ENCODE measurements at places on chromosomes 3 and 15.

DNA sequence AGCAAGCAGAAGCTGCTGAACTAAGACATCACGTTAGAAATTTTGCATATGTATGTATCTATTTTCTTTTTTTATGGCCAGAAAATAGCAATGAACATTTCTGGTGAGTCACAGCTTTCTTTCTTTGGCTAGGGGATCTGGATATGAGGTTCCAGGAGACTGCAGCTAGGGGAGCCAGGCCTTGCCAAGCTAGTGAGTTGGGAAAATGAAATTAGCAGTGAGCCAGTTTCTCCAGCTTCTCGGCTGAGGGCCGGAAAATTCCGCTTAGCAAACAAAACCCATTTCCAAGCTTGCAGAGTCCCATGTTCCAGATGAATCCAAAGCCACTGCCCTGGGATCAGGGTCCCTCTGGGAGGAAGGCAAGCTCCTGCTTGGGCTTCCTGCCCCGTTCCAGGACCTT is 137.6 kb downstream of the SRGAP3 start:
- DNase-seq, result no peak

DNA sequence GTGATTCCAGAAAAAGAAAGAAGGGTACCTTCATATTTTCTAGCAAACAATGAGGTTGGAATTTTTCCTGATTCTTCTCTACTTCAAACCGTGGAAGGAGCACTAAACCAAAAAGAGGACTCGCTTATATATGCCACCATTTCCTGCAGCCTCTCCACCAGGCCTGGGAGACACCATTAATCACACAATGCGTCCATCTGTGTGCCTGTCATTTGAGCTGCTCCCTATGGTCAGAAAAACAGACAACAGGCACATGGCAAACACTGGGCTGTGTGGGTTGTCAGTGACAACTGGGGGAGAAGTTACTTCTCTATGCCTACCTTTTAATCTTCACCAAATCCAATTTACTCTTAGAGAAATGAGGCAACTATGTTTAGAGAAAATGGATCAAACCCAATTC is 71.9 kb downstream of the NR2F2 start:
- DNase-seq, result no peak

GRCh38 chr3:106083207-106083606 is 214.4 kb upstream of the CBLB start:
- DNase-seq, result no peak

DNA sequence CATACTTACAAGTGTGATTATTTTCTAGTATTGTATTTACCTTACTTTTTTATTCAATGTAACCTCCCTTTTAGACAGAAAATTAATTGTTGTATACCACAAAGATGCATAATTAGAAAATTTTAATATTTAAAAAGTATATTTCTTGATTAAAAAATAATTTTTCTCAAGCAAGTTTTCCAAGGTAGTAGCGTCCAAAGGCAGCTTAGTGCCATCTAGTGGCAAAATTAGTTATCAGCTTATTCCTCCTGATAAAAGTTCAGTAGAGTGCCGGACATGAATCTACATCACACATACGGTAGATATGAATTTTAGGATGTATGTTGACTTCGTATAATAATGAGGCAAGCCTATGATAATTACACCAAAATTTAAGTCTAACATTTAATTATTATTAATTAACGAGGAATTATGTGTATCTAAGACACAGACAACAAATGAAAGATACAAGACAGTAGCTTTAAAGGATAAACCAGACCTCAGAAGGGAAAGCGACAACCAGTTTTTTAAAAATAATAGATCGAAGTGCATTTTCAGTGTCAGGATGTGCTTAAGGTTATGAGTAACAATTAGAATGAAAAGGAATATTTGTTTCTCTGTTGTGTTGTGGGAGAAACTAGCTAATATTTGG is 405.9 kb downstream of the ROBO1 start:
- no peak for DNase-seq

GRCh38 chr3:153293265-153293664 is 131.2 kb downstream of the RAP2B start:
- no peak for DNase-seq

GRCh38 chr15:73660455-73660854 is 23.7 kb upstream of the CD276 start:
- DNase-seq, result no peak

GRCh38 chr3:101461451-101461850 is 51.6 kb downstream of the SENP7 start:
- DNase-seq, result no peak

GRCh38 chr3:116301422-116301821 is 143.9 kb downstream of the LSAMP start:
- DNase-seq, result no peak

GRCh38 chr15:64004056-64004455 is 42.2 kb downstream of the DAPK2 start:
- DNase-seq, result no peak

- DNase-seq, result no peak
Measured at GRCh38 chr3:124519591-124520194, 210.6 kb upstream of the UMPS start.

DNA sequence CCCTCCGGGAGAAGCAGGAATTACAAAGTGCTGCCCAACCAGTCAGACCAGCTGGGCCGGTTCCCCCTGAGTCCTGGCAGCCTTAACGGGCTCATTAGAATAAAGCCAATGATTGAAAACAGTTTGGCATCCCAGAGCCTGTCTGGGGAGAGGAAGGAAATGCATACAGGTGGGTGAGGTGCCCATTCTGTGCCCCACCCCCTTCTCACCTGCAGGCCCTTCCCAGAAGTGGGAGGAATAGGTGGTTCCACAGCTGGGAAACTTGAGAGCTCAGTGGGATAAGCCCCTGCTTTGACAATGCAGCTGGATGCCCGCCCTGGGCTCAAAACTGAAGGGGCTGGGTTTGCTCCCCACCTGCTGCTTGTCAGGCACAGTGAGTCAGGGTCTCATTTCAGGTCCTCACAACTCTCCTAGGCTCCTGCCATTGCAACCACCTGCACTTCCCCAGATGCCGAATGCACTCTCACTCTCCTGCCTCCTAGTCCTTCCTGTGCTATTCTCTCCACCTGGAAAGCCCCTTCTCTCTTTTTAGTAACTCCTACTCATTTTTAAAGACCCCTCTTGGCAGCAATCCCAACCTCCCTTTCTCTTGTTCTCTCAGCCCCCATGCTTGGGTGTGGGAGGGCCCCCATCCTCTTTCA is 5.5 kb upstream of the BUB1B start:
- no peak for DNase-seq

- no peak for DNase-seq
Measured at GRCh38 chr3:105759442-105760078, 109.3 kb downstream of the CBLB start.

- no peak for DNase-seq
Measured at GRCh38 chr3:13150624-13151023, 77.4 kb upstream of the IQSEC1 start.

- DNase-seq, result no peak
Measured at GRCh38 chr15:43086551-43086950, 19.3 kb downstream of the UBR1 start.

DNA sequence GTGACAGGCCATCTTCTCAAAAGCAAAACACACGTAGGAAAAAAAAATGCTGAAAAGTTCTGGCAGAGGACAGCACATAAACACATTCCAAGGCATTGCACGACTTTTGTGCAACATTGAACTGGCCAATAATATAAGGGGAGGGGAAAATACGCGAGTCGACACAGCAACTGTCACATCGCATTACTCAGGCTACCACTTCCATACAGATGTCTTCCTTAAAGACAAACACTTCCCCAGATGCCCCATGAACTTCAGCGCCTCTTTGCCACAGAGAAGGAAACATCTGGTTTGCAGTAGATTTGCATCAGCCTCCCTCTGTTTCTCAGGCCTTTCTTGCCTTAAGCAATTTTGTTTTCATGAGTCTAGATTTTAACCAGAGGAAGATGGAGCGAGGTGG is 144.4 kb upstream of the IGF1R start:
- no peak for DNase-seq

GRCh38 chr3:23738944-23739343 is 66.8 kb upstream of the UBE2E1 start:
- no peak for DNase-seq

GRCh38 chr3:186489507-186489906 is 54.7 kb downstream of the CRYGS start:
- no peak for DNase-seq

DNA sequence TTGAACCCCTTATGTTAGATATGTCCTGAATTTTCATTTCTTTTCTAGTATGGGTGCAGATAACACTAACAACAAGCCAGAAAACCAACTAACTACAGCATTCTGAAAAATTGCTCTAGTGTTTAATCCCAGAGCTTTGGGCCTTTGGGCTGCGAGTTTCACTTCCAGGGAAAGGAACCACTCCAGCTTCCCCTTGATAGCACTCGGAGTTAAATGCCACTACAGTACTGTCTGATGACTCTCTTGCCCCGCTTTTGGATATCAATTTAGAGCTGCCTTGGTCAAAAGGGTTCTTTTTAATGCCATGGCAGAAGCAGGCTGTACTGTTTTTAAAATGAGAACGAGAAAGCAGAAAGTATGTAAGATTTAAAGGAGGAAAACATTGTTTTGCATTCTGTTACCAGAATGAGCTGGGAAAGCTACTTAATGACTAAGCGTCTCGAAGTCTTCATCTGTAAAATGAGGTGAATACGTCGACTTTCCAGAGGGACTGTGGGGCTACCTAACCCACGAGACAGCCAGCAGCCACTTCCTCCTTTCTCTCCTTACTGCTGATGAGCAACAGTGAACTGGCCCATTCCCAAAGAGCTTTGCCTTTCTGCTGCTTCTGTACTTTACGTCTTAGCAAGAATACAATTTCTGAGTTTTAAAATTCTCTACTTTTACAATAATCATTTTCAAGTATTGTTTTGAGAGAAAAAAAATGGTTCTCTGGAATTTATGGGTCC is 299.3 kb upstream of the LYSMD4 start:
- DNase-seq, result no peak

GRCh38 chr3:158169091-158169491 is 59.2 kb downstream of the RSRC1 start:
- DNase-seq, result no peak

GRCh38 chr3:4478261-4478660 is 11.2 kb upstream of the SUMF1 start:
- DNase-seq, result no peak

- no peak for DNase-seq
Measured at GRCh38 chr3:195897081-195897852, 11.1 kb downstream of the TNK2 start.

- DNase-seq, result no peak
Measured at GRCh38 chr3:32155117-32155516, 48.7 kb downstream of the GPD1L start.

- DNase-seq, result no peak
Measured at GRCh38 chr3:55270976-55271375, 216.1 kb downstream of the WNT5A start.

DNA sequence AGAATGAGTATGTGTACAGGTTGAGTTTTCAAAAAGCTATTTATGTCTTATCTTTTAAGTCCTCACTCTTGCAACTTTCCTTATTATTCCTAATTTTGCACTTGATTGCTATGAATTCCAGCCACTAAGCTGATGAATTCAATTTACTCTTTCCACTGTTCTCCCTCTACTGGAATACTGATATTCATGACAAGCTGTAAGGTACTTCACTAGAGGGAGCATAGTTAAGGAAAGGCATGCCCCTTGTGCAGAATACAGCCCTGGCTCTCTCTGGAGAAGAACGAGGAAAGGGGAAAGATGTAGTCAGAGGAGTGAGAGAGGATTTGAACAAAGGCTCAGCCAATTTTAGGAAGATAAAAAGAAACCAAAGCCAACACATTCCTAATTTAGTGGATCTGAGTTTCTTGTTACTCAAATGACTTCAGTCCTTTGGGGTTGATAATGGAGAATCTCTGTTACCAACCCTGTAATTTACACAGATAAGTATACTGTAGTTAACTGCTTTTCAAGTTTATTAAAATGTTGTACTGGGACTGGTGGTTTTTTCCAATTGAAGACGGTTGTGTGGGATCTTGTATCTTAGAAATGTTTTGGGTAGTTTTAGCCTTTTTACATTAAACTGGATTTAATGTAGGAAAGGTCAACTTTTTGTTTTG is 4.0 kb downstream of the SCAANT1 start:
- no peak for DNase-seq

DNA sequence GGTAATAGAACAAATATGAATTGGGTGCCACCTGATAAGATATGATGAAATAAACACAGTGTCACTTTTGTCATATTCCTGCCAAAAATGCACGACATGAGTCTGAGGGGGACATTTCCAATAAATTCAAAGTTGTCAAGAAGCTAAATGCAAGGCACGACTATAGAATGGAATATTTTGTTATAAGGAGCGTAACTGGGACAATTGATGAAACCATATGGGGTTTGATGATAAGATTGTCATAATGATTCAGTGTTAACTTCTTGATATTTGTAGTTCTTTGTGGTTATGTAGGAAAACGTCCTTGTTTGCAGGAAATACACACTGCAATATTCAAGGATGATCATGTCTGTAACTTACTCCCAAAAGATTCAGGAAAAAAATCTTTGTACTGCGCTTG is 163.3 kb downstream of the MEX3B start:
- DNase-seq, result no peak

DNA sequence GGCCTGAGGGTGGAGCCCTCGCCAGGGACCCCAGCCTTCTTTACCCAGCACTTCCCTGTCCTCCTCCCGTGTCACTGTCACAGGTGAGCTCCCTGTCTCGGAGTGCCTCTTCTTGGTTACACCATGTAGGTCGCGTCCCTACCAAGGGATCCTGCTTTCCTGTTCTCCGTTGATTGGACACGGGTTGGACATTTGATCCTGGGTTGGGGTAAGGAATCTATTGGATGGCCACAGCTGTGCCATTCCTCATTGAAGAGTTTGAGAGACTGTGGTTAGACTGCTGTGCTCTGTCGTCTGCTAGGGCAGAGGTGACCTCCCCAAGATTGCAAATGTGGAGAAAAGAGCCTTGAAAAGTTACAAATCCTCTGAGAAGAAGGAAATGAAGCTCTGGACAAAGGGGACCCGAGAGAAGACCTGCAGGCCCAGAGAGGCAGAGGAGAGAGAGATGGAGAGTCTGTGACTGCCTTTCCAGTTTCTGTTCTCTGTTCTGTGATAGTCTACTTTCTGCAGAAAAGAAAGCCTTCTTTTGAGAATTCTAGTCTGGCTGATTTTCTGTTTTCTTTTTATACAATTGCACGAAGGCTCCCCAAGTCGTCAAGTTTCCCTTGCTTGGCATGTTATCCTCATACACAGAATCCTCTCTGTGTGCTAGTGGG is 325.7 kb upstream of the RGMA start:
- DNase-seq, result no peak

- DNase-seq, result no peak
Measured at GRCh38 chr3:4562595-4562994, 69.4 kb downstream of the ITPR1 start.

DNA sequence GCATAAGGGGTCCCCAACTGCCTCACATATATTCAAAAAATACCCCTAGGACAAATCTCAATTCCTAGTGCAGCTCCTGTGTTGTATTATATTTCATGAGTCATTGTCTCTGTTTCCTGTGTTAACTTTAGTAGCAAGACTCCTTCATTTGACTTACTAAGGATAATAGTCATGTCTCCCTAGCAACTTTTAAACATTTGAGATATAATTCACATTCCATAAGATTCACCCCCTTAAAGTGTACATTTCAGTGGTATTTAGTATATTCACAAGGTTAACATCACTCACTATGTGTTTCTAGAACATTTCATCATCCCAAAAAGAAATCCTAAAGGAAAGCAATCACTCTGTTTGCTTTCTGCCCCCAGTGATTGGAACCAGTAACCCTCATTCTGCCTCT is 121.3 kb upstream of the WNT7A start:
- no peak for DNase-seq

- DNase-seq, result no peak
Measured at GRCh38 chr3:1583044-1583443, 490.2 kb downstream of the CNTN6 start.

- DNase-seq, result no peak
Measured at GRCh38 chr3:37765591-37766488, 95.8 kb upstream of the CTDSPL start.

Measured in cortex of kidney (tissue), 1 donor.